ENCODE measurements at places on chromosomes 13 and 19. TPM values are rescaled to one million over a fixed set of nuclear protein-coding genes. Genes with fewer than 3 reads are reported as not detected.
A peak's percentile ranks its signal among the peaks of the same experiment; 100 is the strongest.

DNA sequence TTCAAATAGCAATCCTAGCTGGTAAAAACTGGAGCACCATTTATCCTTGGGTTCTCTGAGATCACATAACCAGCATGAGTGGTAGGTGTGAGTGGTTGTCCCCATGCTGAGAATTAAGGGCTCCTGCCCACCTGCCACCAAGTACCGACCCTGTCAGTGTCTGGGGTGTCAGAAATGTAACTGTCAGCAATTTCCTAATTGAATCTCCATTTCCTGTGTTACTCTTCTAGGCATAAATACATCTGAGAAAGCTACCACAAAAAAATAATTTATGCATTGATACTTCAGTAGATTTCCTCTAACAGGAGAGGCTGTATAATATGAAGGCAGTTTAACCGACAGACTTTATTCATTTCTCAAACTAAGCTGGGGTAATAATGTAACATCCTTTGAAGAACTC is 25.1 kb downstream of the CPB2 start:
- H3K27me3 ChIP-seq: peaks cover 17% of the 10 kb centered on the region
- DNase-seq: no peak
- no peaks in the 10 kb centered on the region for H3K36me3 ChIP-seq

GRCh38 chr19:27972291-27973040 is 1240.5 kb downstream of the UQCRFS1 start:
- H3K27me3 ChIP-seq: no peaks in the 10 kb centered on the region
- no peak overlapping the region for H3K4me3 ChIP-seq

DNA sequence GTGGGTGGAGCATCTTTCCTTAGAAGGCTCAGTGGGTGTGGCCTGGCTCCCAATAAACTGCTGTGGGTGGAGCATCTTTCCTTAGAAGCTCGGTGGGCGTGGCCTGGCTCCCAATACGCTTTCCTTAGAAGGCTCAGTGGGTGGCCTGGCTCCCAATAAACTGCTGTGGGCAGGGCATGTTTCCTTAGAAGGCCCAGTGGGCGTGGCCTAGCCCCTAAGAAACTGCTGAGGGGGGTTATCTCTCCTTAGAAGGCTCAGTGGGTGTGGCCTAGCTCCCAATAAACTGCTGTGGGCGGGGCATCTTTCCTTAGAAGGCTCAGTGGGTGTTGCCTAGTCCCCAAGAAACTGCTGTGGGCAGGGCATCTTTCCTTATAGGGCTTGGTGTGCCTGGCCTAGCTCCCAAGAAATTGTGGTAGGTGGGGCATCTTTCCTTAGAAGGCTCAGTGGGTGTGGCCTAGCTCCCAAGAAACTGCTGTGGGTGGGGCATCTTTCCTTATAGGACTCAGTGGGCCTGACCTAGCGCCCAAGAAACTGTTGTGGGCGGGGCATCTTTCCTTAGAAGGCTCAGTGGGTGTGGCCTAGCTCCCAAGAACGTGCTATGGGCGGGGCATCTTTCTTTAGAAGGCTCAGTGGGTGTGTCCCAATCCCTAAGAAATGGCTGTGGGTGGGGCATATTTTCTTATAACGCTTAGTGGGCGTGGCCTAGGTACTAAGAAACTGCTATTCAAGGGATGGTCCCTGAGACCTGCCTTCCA is 10.3 kb downstream of the HSH2D start:
- H3K36me3 ChIP-seq: peaks cover 74% of the 10 kb centered on the region
- peak; percentile 22 for DNase-seq
- H3K27ac ChIP-seq: no peak overlapping the region
- no peaks in the 10 kb centered on the region for H3K27me3 ChIP-seq
- H3K4me3 ChIP-seq: no peak overlapping the region

DNA sequence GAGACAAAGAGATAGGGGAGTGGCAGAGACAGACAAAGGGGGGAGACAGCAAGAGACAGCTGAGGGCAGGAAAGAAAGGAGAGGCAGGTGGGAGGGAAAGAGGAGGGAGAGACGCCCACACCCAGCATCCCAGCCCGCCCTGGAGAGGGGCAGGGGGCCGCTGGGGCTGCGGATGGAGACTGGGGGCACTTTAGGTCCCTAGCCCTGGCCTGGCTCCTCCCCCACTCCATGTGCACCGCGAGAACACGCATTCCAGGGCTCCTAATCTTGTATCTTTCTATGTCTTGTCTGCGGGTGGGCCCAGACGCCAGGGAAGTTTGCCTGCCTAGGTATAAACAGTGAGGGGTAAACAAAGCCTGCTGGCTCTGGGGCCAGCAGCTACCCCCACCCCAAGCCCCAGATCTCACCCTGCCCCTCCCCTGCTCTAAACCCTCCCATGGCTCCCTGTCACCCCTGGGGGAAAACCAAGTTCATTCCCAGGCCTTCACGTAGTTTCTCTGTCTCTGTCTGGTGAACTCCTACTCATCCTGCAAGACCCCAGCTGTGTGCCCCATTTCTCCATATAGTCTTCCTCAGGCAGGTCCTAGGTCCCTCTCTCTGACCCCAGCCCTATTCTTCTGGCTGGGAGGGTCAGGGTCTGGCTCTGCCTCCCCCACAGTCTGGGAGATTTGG is 5.7 kb downstream of the TLE5 start:
- no peak overlapping the region for H3K4me3 ChIP-seq
- no peak overlapping the region for H3K27ac ChIP-seq
- H3K27me3 ChIP-seq: no peaks in the 10 kb centered on the region
- H3K4me1 ChIP-seq: peaks cover 46% of the 10 kb centered on the region

- H3K4me3 ChIP-seq: peak overlapping the region; percentile 72
- no peaks in the 10 kb centered on the region for H3K36me3 ChIP-seq
- peaks cover 9% of the 10 kb centered on the region for H3K27me3 ChIP-seq
- peaks cover 35% of the 10 kb centered on the region for H3K4me1 ChIP-seq
- peak overlapping the region; percentile 0 for H3K27ac ChIP-seq
Observed at GRCh38 chr19:49116544-49116943, 2.4 kb downstream of the LIN7B start.

- H3K4me1 ChIP-seq: no peaks in the 10 kb centered on the region
- peaks cover 18% of the 10 kb centered on the region for H3K27me3 ChIP-seq
Observed at GRCh38 chr13:110347535-110348308, 40.6 kb downstream of the COL4A2 start.

- peaks cover 19% of the 10 kb centered on the region for H3K4me1 ChIP-seq
- no peak for DNase-seq
- no peak overlapping the region for H3K4me3 ChIP-seq
- peak overlapping the region; percentile 20 for H3K27ac ChIP-seq
Observed at GRCh38 chr13:100129605-100130004, 40.7 kb downstream of the PCCA start.

DNA sequence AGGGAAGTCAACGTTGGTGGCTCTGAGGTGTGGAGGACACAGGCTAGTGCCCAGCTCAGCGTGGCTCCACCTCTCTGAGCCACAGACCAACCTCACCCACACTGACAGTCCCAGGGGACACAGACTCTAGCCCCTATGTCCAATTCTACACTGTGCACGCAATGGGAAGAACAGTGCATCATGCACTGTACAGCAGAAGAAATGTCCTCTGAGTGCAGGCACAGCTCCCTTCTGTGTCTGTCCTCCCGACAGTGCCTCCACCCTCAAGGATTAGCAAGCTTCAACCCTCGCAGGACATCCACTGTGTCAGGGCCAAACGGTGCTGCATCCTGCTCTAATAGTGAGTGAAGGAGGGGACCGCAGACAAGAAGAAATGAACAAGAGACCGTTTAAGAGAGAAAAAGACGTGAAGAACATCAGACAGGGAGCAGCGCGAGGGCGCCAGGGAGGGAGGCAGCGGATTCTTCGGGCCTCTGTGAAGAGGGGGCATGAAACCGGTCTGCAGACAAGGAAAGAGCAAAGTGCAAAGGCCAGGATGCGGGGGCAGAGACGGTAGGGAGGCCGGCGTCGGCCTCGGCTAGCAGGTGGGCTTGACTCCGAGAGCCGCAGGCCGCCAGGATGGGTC is 681 bp downstream of the ZNF837 start:
- no peaks in the 10 kb centered on the region for H3K27me3 ChIP-seq
- H3K4me3 ChIP-seq: peak overlapping the region; percentile 83
- H3K36me3 ChIP-seq: no peaks in the 10 kb centered on the region
- DNase-seq: no peak
- H3K27ac ChIP-seq: peak overlapping the region; percentile 94

GRCh38 chr19:4012092-4012974 is 4.8 kb downstream of the PIAS4 start:
- no peak overlapping the region for H3K27ac ChIP-seq
- H3K27me3 ChIP-seq: no peaks in the 10 kb centered on the region
- peaks cover 22% of the 10 kb centered on the region for H3K4me1 ChIP-seq
- H3K36me3 ChIP-seq: peaks cover 2% of the 10 kb centered on the region
- DNase-seq: no peak

DNA sequence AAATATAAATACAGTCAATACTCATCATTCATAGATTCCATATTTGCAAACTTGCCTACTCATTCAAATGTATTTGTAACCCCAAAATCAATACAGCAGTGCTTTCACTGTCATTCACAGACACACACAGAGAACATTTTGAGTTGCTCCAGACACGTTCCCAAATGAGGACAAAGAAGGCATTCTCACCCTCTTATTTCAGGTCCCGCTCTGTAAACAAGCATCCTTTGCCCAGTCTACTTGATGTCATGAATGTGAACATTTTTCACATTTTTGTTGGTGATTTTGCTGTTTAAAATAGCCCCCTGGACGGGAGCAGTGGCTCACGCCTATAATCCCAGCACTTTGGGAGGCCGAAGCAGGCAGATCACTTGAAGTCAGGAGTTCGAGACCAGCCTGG is 15.5 kb downstream of the C19orf47 start:
- H3K4me3 ChIP-seq: no peak overlapping the region
- H3K36me3 ChIP-seq: peaks cover 30% of the 10 kb centered on the region
- no peak overlapping the region for H3K27ac ChIP-seq
- no peaks in the 10 kb centered on the region for H3K27me3 ChIP-seq
- no peak for DNase-seq

GRCh38 chr13:65915195-65915594 is 1314.9 kb downstream of the PCDH9 start:
- H3K27ac ChIP-seq: no peak overlapping the region
- H3K4me3 ChIP-seq: no peak overlapping the region
- no peaks in the 10 kb centered on the region for H3K27me3 ChIP-seq

ZNF554 gene
- total RNA-seq: 4.6 TPM

CDC16 gene
- 81.6 TPM for total RNA-seq

CD37 gene
- 352 TPM for total RNA-seq

SLAIN1 gene
- 22.7 TPM for total RNA-seq

ZNF528 gene
- 19.4 TPM for total RNA-seq

ZNF358 gene
- total RNA-seq: 6.5 TPM

WTIP gene
- 0.69 TPM for total RNA-seq

CD79A gene
- 2.9 TPM for total RNA-seq
